Right forelimb (tissue), 1 donor: ENCODE measurements at places on chromosomes 7 and 10.

DNA sequence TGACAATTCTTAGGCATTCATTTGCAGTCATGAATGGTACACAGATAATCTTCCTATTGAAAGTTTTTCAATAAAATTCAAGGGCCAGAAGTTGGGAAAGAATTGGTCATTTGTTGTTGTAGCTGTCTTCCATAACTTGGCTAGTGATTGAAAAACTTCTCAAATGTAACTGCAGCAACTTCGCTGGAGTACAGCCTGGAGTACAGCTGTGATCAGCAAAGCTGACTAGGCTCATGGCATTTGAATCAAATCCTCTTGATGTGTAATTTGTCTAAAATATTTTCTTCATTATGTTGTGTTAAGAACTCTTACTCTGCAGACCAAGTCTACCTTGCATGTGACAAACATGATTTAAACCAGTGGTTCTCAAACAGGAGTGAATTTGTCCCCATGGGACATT is 226.5 kb upstream of the STEAP1 start:
- DNase-seq, result no peak

DNA sequence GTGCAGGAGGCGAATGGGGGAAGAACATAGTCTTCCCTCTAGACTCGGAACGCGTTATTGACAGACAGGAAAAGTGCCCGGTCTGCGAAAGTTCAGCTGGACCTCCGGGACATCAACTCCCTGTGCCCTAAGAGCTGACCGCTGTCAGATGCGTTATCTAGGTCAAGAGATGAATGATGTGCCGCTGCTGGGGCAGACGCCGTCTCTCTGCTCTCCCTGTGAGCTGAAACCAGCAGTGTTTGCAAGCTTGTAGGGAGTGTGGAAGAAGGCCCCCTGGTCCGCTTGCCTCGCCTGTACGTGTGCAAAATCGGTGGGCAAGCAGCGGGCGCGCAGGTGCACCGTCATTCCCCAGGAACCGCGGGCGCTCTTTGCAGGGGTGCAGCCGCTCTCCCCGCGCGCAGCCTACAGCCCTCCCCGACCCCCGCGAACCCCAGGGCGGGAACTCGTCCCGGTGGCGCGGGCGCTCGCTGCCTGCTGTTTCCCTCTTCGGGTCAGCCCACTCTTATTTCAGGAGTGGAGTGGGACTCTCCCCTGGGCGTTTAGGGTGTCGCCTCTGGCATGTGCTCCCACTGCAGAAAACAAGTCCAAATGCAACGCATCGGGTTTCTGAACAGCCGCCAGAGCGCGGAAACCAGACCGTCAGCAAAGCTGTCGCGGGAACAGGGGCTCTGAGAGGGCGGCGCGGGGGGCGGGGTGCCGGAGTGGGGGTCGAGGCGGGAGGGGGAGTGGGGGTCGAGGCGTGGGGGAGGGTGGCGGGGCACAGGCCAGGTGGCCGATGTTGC is 1.8 kb upstream of the PFKFB3 start:
- peak; percentile 78 for DNase-seq

- no peak for DNase-seq
Observed at GRCh38 chr7:47937711-47938573, 10.3 kb downstream of the PKD1L1 start.

DNA sequence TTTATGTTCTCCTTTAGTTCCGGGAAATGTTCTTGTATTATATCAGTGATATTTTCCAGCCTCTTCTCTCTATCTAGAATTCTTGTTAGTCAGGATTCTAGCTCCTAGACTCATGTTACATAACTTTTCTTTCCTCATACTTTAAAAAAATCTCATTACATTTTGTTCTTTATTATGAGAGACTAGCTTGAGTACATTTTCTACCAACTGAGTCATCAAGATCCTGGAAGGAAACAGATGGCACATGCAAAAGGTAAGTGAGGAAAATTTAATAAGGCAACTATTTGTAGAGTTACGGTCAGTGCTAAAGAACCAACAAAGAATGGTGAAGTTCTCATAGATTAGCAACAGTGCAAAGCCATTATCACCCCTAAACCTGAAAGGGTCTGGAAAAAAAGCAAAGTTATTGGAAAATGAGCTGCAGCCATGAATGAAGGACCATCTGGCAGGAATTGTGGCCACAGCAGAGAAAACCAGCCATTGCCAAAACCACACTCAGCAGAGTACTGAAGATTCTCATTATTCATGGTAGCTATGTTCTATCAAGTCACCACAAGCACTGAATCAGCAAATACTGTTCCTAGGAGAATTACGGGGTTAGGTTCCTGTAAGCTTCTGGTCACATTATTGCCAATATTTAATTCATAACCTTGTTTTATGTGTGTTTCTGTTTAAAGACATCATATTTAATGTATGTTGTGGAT is 98.3 kb upstream of the C7orf33 start:
- no peak for DNase-seq

GRCh38 chr7:101066833-101067177 is 18.5 kb upstream of the TRIM56 start:
- no peak for DNase-seq

GRCh38 chr7:20328027-20328426 is 2.7 kb upstream of the ITGB8 start:
- DNase-seq, result no peak

DNA sequence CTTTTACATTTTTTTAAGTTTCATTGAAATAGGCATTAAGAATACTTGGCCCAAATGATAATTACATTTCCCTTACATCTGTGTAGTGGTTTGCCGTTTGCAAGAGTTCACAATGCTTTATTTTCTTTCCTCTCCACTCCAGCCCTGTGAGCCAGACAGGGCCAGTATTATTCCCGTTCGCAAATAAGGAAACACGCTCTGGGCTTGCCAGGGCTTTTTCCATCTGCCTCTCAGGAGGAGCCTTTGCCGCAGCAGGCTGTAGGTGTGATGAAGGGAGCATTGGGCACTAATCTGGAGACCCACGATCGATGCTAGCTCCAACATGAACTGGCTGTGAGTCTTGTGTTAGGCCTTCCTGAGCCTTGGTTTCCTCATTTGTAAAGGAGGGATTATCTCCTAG is 154.4 kb downstream of the GALNT17 start:
- peak; percentile 70 for DNase-seq

DNA sequence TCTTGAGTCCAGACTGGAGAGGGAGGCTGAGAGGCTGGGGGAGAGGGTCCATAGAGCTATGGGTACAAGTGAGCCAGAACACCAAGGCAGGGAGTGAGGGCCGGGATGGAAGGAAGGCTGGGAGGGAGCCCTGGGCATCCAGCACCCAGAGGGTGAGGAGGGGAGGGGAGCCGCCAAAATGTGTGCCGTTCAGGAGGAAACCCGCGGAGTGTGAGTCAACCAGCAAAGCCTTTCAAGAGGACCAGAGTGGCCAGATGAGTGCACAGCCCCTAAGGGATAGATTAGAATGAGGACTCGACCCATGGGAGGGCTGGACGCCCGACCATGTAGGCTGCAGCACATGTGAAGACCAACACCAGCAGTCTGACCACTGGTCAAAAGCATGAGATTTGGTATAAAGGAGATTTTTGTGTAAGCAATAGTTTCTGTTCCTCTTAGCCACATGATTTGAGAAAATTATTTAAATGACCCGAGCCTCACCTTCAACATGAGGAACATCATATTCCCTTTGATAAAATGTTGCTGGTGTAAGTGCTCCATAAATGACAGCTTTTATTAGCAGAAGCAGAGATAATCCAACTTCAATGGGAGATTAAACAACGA is 179.7 kb upstream of the GRB10 start:
- no peak for DNase-seq

DNA sequence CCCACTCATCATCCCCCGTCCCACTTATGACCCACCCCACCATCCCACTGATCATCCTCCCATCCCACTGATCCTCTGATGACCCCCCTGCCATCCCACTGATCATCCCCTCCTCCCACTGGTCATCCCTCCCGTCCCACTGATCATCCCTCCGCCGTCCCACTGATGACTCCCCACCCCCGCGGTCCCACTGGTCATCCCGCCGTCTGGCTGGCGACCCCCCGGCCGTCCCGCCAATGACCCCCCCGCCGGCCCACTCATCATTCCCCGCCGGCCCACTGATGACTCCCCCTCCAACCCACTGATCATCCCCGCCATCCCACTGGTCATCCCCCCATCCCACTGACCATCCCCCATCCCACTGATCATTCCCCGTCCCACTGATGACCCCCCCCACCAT is 161.1 kb downstream of the GRM8 start:
- no peak for DNase-seq

DNA sequence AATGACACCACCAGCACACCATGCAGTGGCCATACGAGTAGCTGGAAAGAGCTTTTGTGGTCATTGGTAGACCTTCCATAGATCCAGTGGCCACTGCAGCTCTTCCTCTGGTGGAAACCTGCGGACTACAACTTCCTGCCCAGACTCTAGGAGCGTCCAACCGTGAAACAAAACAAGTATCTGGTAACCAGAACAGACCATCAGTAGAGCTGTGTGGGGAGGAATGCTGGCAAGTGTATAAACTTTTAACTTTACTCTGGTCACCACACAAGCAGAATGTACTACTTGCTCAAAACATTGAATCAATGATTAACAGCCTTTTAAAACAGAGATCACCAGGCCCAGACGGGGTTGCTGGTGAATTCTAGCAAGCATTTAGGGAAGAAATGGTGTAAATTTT is 154.7 kb upstream of the DGKB start:
- DNase-seq, result no peak

GRCh38 chr10:78684947-78685346 is 383.8 kb upstream of the ZMIZ1 start:
- no peak for DNase-seq

DNA sequence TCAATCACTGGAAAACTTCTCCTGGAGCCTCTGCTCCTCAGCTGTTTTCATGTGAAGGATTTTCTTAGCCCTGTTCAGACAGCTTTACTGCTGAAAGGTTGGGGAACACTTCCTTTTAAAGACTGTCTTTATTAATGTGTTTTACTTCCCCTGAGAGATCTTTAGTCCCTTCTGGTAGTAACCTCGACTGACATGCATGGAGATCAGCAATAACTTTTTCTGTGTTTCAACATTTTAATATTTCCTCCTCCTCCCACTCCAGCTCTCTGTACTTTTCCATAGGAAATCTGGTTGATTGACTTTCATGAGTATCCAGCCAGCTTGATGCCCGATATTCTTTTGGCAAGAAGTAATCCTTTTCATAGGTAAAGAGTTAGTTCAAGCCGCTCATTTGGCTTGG is 62.7 kb upstream of the STRIP2 start:
- no peak for DNase-seq

- DNase-seq, result no peak
Observed at GRCh38 chr7:22665923-22666322, 61.1 kb upstream of the IL6 start.

GRCh38 chr10:88401671-88402347 is 181.3 kb downstream of the RNLS start:
- no peak for DNase-seq

GRCh38 chr10:120738658-120739057 is 112.5 kb upstream of the WDR11 start:
- DNase-seq, result no peak

DNA sequence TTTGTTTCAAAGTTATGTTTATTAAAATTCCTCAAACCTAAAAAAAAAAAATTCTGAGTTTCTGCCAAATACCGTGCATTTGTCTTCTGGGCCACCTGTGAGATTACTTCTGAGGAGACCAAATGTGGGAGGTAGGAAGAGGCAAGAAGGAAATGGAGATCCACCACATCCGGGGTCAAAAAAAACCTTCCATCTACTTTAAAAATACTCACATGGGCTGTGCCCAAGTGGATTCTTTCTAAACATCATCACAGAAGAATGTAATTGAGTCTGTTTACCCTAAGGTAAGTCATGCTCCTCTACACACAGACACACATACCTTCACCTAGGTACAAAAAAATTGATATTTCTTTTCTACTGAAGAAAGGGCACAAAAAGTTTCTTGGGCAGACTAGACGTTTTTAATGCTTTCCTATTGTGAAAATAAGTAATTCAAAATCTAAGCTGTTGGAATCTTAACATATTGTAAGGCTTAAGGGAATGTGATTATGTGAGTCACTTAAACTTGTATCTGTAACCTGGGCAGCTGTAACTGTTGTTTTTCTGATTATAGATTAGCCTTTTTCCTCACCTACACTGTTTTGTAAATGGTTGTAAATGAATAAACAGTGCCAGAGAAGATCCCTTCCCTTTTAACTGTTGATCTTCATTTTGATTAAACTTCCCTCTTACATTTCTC is 19.1 kb upstream of the SPOCK2 start:
- DNase-seq, result no peak

- no peak for DNase-seq
Observed at GRCh38 chr10:35585903-35586535, 19.1 kb upstream of the GJD4 start.

DNA sequence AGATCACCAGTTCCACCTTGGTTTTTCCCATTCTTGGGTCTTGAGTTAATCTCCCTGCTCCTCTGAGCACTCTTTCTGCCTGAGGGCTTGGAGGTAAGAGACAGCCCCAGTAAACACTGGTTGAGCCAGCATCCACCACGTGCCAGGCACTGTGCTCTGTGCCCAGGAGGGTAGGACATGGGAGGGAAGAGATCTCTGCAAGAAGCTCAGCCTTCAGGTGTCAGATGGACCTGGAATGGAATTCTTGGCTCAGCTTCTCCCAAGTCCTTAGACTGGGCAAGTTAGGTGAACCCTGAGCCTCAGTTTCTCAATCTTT is 2.5 kb downstream of the ZYX start:
- DNase-seq, result no peak

DNA sequence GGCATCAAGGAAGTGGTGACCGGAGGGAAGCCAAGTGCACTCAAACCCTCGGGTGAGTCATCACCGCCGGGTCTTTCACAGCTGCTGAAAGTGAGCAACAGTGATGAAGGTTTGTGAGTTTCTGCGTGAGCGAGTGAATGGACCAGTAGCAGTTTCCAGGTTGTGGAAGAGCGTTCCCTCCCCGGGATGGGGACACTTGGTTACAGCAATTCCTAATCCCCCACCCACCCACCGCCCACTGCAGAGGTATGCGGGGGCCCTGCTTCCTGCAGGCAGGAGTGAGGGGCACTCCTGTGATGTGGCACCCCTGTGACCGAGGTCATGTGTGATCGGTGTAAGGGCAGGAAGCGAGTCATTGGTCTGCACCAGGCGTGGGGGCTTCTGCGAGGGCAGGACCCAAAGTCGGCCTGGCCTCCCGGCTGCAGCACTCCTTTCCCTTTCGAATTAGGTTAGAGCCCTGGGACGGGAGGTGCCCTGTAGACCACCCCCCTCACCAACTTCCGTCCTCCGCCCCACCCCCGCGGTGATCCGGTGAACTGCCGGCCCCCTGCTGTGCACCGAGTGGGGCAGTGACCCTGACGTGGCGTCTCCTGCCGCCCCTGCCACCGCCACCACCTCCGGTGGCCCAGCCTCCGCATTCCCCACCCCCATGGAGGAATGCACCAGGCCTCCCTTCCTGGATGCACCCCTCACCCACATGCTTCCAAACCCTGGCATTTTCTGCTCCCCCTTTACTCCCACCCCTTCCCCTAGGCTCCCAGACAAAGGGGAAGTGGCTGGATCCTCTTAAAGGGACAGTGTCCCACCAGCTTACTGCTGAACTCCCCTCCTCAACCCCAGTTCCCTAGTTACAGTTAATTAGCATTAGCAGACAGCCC is 10.9 kb downstream of the LIMK1 start:
- peak; percentile 77 for DNase-seq

- DNase-seq, result no peak
Observed at GRCh38 chr7:34315032-34315431, 343.0 kb upstream of the NPSR1 start.
